GM23338 (cell line): ENCODE measurements at places on chromosomes 3 and 15.

DNA sequence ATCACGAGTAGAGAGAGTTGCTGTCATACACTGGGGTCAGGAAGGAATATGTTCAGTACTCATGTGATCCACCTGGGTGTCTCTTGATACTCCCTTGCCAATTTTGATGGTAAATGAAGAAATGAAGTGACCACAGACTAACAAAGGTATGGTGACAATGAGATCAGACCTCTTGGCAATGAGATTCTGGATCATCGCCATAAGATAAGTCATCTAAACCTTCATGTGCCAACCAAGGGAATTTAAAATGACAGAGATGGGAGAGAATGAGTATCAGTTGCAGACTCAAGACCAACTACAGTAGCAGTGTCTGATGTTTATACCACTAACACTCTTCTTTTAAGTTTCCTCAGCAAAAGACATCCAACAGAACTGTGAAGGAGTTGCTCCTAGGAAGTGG is 601.0 kb downstream of the MECOM start:
- DNase-seq = no peak

GRCh38 chr15:90376789-90377188 is 11.3 kb upstream of the IQGAP1 start:
- no peak for DNase-seq

DNA sequence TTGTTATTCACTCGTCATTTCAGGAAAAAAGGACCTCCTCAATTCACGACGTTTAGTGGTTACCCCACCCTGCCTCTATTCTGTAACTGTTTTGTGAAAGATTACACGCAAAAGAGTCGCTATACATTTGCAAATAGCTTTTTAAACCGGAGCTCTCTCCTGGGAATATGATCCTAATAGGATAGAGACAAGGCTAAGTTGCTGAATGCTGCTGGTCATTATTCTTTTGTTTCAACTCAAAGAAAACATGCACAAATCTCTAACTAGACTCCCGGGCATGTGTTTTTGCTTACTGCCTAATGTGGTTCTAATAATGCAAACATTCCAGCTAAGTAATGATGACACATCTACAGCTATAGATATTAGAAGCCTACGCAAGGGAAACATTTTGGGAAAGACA is 214.6 kb upstream of the MDFIC2 start:
- no peak for DNase-seq

DNA sequence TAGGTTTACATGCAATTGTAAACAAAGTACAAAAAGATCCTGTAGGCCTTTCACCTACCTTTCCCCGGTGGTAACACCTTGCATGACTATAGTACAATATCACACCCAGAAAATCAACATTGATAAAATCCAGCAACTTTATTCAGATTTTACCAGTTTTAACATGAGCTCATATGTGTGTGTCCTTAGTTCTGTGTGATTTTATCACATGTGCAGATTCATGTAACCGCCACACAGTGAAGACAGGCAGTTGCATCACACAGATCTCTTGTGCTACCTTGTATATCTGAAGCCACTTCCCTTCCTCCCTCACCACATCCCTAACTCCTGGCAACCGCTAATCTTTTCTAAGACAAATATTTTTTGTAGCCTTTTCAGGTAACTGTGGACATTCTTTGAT is 183.5 kb upstream of the C2CD4B start:
- DNase-seq = no peak

- peak; percentile 86 for DNase-seq
These were observed 9.4 kb upstream of the MESP1 start for GRCh38 chr15:89760303-89761008.

DNA sequence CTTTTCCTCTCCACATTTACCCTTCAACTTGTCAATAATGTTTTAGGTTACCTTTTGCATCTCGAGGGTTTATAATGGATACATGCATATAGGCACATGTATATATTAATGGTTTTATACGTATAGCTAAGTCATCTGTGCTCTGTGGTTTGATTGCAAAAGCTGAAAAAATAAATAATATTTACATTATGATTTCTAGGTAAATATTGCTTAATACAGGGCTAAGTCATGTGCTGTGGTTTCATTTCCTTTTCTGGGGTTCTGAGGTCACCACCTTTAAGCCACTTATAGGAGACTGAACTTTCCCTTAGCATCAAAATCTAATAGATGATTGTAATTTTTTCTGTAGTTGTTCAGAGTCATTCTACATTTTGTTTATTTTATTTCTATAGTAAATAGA is 33.1 kb downstream of the LPP start:
- DNase-seq = no peak

- DNase-seq = no peak
These were observed 63.9 kb downstream of the ADCY5 start for GRCh38 chr3:123385001-123385401.

- DNase-seq = no peak
These were observed 55.4 kb downstream of the B3GALNT1 start for GRCh38 chr3:161049683-161050248.

DNA sequence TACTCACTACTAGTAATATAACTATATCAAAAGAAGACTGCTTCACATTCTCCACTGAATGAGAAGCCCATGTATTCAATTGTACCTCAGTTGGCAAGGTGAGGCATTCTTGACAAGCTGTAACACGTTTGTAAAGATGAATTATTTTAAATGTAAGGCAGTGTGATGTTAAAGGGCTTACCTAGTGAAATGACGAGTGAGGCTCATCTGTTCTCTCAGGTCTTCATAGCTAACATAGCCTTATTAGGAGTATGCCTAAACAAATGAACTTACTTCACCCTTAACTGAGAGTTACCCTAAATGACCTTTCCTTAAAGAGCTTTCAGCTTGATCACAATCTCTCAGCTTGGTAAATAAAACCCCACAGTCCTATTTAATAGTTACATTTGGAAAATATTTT is 127.3 kb downstream of the FEZF2 start:
- DNase-seq = no peak

DNA sequence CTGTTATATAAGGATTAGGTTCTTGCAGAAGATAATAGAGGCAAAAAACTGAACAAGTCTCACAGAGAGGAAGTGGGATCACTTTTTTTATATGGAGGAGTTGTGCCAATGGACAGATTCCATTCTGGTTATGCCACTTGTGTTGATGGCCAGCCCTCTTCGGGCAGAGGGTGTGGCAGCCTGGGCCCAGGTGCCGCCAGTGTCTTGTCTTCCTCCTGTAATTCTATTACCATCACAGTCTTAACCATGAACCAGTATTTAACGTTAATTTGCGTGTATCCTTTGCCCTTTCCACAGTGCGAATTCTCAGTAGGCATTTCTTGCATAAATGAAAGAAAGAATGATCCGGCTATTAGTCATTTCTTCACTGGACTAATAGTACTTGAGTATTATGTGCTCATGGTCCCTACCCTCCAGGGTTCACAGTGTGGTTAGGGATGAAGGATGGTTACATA is 7.0 kb upstream of the USP4 start:
- DNase-seq = no peak

DNA sequence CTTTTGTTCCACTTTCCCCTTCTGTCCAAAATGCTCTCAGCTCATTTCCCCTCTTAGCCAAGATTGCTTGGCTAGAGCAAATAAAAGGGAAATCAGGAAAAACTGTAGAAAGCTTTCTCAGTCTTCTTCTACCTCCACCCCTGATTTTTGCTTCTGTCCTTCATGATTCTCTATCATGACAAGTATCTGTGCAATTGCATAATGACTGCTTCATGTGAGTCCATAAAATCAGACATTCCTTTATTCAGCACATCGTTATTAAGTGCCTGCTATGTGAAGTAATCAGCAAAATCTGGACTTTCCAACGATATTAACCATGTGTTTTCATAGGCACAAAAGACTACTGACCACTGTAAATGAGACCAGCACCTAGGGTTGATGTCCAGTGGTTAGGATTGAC is 321.5 kb upstream of the CBLB start:
- no peak for DNase-seq

DNA sequence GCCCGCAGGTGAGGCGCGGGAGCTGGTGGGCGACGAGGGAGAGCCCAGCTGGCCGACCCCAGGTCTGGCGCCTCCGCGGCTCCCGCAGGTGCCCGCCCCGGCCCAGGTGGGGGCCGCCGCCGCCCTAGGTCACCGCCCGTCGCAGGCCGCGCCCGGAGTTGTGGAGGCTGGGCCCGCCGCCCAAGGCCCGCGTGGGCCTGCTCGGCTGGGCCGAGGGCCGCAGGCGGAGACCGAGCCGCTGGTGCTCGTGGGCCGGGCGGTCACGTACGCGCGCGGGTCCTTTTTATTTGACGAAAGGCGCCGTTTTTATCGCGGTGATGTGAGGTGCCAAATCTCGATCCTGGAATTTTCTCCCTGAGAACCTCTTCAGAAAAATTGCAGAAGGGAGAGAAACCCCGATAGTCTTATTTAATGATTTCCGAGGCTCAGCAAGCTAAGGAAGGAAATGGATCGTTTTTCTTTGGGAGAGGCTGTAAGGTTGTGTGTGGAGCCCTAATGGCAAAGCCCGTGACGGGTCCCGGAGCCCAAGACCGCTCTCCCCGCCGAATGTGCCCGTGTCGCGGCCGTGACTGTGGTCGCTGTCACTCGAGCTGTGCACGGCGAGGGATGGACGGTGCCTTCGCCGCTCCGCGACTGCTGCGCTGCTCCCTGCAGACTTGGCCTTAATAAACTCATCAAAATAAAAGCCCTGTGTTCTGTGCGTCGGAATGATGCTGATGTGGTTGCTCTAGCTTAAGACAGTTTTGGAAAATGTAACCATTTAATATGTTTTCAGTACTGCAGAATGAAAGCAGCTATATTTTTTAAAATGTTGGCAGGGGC is 612 bp downstream of the APPL1 start:
- DNase-seq = peak; percentile 61

DNA sequence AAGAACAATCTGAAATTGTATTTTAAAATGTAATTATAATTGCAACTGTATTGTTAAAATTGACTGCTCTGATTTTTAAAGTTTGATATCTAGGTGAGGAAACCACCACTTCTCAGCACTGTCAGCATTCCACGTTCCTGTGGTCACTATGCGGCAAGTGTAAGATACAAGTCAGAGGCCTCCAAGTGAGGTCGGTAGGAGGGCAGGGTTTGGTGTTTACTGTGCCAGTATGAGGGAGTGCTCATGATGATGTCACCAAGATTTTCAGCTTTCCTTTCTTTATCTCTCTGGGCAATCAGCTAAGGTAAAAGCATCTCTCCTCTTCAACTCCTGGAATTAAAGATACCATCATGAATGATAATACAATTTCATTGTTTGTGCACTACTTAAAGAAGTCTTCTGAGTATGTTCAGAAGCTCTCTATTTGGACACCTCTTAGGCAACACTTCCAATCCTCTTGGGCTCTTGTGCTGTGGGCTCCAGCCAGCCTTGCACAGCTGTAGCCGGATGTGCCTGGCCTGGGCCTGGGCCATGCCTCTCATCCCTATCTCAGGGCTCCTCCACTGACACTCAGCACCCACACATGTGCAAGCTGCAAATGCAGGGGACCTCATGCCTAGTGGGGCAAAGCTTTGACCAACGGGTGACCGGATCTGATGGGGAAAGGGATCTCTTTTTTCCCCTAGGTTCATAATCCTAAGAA is 42.9 kb downstream of the CCR3 start:
- no peak for DNase-seq

- DNase-seq = no peak
These were observed 86.0 kb downstream of the LRRK1 start for GRCh38 chr15:101004986-101005747.

DNA sequence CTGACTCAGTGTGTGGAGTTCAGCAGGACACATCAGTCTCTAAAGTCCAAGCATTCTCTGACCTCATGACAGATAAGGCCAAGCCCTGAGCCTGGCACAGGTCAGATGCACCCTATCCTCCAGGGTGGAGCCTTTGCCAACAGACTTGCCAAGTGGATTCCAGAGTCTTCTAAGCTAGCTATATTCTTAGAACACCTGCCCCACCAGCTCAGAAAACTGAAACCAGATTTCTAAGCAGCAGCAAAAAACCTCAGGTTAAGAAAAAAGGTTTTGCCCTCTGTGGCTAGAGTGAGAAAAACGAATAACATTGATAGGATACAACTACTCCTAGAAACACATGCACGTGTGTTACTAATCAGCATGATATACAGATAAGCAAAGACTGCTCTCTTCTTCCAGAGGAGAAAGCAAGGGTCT is 11.6 kb downstream of the RMDN3 start:
- no peak for DNase-seq

DNA sequence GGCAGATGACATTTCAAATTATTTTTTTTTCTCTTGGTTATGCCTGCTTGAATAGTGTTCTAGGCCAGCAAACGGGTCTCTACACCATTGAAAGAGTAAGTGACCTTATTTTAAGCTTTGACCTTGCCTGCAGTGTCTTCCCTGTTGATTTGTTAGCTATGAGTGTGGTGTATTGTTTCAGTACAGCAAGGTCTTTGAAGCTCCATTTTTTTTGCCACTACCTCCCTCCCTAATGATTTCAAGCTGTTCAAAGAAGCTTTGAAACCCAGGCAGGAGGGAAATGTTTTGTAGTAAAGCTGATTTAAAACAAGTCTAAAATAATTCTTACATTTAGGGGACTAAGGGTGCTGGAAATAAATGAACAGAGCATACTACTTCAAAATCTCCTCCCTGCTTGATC is 1249.8 kb downstream of the ROBO1 start:
- DNase-seq = no peak

- peak; percentile 31 for DNase-seq
These were observed 472.8 kb downstream of the SHQ1 start for GRCh38 chr3:72375237-72376076.
